ENCODE measurements at places on chromosomes 7 and 10.

DNA sequence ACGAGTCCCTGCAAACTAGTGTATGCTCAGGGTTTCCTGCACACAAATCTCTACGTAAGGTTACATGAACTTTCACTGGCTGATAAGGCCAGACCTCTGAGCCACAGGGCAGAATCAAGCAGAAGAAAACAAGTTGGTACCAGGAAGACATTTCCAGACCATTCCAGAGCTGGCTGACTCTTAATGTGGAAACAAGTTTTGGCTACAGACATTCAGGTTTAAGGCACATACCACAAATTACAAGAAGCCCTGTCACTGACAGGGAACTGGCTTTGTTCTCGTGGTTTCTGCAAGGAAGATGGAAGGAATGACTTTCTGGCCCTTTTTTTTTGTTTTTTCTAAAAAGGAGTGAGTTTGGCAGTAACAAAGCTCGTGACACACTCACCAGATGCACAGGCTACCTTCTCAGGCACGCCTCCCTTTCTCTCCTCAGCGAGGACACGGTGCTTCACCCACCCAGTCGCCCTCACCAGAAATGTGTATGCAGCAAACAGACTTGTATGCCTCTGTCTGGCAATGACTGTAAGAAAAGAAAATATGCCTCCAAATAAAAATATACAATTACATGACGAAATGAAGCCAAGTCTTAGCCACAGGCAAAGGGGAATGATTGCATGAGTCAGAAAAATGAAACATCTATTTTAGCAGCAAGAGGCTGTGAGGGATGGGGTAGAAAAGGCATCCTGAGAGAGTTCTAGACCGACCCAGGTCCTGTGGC lies 22.6 kb downstream of the PLAC9 start:
- DNase-seq = no peak

DNA sequence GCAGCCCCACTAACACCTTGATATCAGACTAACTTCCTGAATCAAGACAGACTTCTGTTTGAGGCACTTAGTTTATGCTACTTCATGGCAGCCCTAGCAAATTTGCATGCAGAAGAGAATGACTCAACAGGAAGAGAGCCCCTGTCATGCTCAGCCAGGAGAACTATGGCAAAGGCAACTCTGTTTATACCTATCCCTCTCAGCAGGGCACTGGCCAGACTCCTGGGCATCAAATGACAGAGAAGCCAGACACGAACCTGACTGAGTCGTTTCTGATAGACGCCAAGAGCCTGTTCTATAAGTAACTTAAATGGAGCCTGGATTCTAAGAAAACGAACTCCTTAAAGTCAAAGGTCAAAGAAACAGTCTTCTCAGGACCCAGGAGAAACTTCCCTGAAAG lies 50.9 kb upstream of the UNC5B start:
- DNase-seq = peak; percentile 29

- DNase-seq = no peak
Observed at GRCh38 chr10:43210556-43210955, 56.3 kb downstream of the RASGEF1A start.

GRCh38 chr10:3872712-3873329 lies 87.8 kb upstream of the KLF6 start:
- no peak for DNase-seq

DNA sequence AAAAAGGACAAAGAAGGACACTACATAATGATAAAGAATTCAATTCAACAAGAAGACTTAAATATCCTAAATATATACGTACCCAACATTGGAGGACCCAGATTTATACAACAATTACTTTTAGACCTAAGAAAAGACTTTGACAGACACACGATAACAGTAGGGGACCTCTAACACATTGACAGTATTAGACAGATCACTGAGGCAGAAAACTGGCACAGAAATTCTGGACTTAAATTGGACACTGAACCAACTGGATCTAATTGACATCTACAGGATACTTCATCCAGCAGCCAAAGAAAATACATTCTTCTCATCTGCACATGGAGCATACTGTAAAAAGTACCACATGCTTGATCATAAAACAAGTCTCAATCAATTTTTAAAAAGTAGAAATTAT lies 103.8 kb downstream of the DGKI start:
- DNase-seq = no peak

DNA sequence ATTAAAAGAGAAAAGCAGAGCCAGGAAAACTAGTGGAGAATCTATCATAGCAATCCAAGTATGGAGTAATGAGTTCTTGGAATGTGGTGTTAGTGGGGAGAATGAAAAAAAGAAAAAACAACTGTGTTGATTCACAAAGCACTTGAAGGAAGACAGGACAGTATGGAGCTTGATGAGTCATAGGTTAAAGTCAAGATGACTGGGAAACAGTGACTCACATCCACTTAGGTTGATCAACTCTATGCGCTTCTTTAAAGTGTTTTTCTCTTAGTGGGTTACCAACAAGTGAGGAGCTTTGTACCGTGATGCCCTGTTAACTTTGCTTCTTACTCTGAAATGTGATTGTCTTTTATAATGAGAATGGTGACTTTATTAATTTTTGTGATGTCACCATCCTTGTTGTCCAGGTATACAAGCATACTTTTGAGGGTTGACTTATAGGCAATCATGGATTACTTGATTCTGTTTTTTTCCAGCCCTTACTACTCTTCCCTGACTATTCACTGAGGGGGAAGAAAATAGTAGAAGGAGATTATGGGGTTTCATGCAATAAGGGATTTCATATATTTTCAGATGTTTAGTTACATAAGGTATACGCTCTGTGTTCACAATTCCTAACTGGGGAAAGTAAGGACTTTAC lies 32.1 kb upstream of the MDFIC start:
- DNase-seq = peak; percentile 28

- DNase-seq = no peak
Observed at GRCh38 chr10:122172361-122173008, 98.6 kb upstream of the BTBD16 start.

Data from KBM-7 (cell line).